ENCODE measurements at places on chromosomes 2 and 18. TPM values are rescaled to one million over a fixed set of nuclear protein-coding genes. Genes with fewer than 3 reads are reported as not detected.

TTC27 gene
- polyA plus RNA-seq, result 23.9 TPM

OLA1 gene
- 55.8 TPM for polyA plus RNA-seq

SGPP2 gene
- polyA plus RNA-seq, result 0.06 TPM

CYBRD1 gene
- not detected for polyA plus RNA-seq

SATB2 gene
- polyA plus RNA-seq, result not detected

TMEM247 gene
- not detected for polyA plus RNA-seq

IRS1 gene
- 0.65 TPM for polyA plus RNA-seq

EHBP1 gene
- polyA plus RNA-seq, result 13.2 TPM

RUFY4 gene
- not detected for polyA plus RNA-seq

SPAST gene
- polyA plus RNA-seq, result 11.0 TPM

LYPD6B gene
- polyA plus RNA-seq, result not detected

DUSP28 gene
- 30.1 TPM for polyA plus RNA-seq
